Regular cardiac myocyte (primary cell): ENCODE measurements at places on chromosomes 7 and 10. TPM values are rescaled to one million over a fixed set of nuclear protein-coding genes. Genes with fewer than 3 reads are reported as not detected.

Gene HTR5A
- total RNA-seq: not detected in 2 replicates

Gene HMX2
- total RNA-seq: not detected in 2 replicates

Gene GPR22
- total RNA-seq: under 0.01 TPM in 1 of 2 replicates, not detected in the other

Gene ACTR3C
- 0.19 and 1.7 TPM in 2 replicates for total RNA-seq

Gene IDI2
- total RNA-seq: 0.28 TPM in 1 of 2 replicates, not detected in the other

Gene KCND2
- 2.1 and 10.1 TPM in 2 replicates for total RNA-seq

Gene POR
- total RNA-seq: 77.8 and 82.2 TPM in 2 replicates

Gene PSD
- 0.38 and 4.2 TPM in 2 replicates for total RNA-seq

Gene COL1A2
- 3,067 and 5,973 TPM in 2 replicates for total RNA-seq

Gene KNDC1
- 0.19 and 0.85 TPM in 2 replicates for total RNA-seq

Gene UCMA
- not detected in 2 replicates for total RNA-seq

Gene ITGB8
- 23.0 and 73.0 TPM in 2 replicates for total RNA-seq

Gene SLC25A40
- total RNA-seq: 3.9 and 5.2 TPM in 2 replicates

Gene OPN1SW
- total RNA-seq: not detected in 2 replicates

Gene MOGAT3
- not detected in 2 replicates for total RNA-seq

Gene RBM28
- 14.1 and 24.5 TPM in 2 replicates for total RNA-seq

Gene NUTM2E
- under 0.01 TPM in 1 of 2 replicates, not detected in the other for total RNA-seq

Gene MBL2
- total RNA-seq: not detected in 2 replicates

Gene CRTAC1
- under 0.01 and 0.28 TPM in 2 replicates for total RNA-seq

Gene SEMA3C
- 195 and 315 TPM in 2 replicates for total RNA-seq

Gene CACNA2D1
- total RNA-seq: 263 and 525 TPM in 2 replicates

Gene HABP2
- total RNA-seq: under 0.01 and 0.19 TPM in 2 replicates

Gene LIPF
- total RNA-seq: not detected in 2 replicates

Gene CCDC7
- 15.1 and 37.2 TPM in 2 replicates for total RNA-seq

Gene BEND7
- total RNA-seq: 0.58 and 2.3 TPM in 2 replicates

Gene SPOCK2
- total RNA-seq: 0.19 and 0.28 TPM in 2 replicates

Gene PCDH15
- not detected in 2 replicates for total RNA-seq

Gene C1QL3
- not detected in 2 replicates for total RNA-seq

Gene TMEM184A
- total RNA-seq: under 0.01 and 0.19 TPM in 2 replicates

Gene MYO1G
- under 0.01 TPM in 2 replicates for total RNA-seq

Gene CYP3A5
- total RNA-seq: under 0.01 TPM in 1 of 2 replicates, not detected in the other

Gene SSC4D
- 0.77 and 1.4 TPM in 2 replicates for total RNA-seq

Gene FIGNL1
- total RNA-seq: 12.4 and 45.4 TPM in 2 replicates
